ENCODE measurements at places on chromosomes 2 and 18.

- DNase-seq: no peak
Observed at GRCh38 chr2:68995916-68996315, 17.1 kb upstream of the ANTXR1 start.

DNA sequence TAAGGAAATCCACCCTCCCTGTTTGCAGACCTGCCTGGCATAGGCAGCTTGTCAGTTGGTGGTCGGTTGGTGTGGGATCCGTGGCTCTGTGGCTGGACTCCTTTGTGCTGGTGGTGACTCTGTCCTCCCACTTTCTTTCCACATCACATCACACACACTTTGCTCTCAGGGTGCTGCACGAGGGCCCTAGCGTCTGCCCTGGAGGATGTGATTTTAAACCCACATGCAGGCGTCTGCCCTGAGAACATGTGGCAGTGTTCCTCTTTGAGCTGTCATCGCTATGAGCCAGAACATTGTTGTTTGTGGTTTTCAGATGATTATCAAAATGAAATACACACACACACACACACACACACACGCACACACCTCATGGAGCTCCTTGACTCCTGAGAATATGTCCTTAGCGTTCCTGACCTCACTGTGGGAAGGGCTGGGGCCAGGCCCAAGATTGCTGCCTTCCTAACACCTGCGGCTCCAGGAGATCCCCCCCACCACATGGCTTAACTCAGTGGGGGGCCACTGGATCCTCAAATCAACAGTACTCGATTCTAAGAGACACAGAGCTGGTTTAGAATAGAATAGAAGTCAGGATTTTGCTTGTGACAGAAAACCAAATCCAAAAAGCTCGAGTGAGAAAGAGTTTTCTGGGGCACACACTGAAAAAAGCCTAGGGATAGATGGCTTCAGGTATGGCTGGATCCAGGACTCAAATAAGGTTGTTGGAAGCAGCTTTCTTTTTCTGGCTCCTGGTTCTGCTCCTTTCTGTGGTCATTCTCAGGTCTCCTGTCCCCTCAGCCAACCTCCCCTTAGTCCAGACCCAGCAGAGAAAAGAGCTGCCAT is 54.8 kb downstream of the RTP5 start:
- no peak for DNase-seq

DNA sequence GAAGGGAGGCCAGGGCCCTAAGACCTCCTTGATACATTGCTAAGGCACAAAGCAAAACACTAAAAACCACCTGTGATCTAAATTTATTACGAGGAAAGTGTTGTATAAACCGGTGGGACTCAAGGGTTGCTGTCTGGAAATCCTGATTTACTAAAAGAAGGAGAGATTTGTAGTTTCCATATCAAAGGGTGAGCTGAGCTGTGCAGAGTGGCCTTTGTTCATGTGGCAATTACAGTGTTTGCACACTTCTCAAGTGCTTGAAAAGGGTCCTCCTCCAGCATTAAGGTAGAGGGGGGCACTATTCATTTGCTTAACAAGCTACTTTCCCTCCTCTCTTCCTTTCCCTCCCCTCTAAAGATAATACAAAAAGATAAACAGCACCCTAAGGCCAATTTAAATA is 30.5 kb upstream of the ITGA4 start:
- DNase-seq: no peak

DNA sequence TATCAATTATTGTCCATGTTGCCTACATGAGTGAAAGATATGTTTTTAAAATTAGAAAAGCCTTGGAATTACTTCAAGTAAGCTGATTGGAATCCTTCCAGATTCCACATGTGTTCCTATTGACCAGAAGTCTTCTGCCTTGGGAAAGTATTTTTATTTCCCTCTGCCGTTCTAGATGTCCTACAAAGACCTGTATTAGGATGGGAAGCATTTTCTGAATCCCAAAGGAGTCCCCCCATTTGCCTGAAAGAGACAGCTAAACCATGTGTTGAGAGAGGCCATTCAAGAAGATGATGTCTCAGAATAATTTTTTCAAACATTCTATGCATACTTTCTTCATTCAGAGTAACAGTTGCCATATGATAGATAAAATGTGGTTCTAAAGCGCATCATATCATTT is 19.0 kb upstream of the MYO1B start:
- no peak for DNase-seq

- DNase-seq: no peak
Observed at GRCh38 chr18:58991167-58991798, 126.6 kb downstream of the ZNF532 start.

DNA sequence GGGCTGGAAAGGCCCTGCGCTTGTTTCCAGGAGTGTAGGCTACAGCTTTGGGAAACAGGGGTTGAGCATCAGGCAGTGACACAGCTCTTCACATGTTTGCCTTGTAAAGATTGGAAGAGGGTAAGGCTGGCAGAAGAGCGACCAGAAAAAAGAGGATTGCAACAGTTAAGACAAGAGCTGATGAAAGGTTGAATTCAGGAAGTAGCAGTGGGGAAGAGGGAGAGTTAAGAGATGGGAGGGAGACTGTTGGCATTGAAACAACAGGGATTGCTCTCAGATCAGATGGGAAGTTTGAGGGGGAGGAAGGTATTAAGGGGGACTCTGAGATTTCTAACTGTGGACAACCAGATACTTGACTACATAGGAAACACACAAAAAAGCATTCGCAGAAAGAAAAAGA is 96.9 kb downstream of the CTAGE1 start:
- DNase-seq: no peak

- no peak for DNase-seq
Observed at GRCh38 chr2:186559370-186559769, 30.5 kb upstream of the ITGAV start.

- no peak for DNase-seq
Observed at GRCh38 chr2:101307950-101308431, 510 bp downstream of the RNF149 start.

DNA sequence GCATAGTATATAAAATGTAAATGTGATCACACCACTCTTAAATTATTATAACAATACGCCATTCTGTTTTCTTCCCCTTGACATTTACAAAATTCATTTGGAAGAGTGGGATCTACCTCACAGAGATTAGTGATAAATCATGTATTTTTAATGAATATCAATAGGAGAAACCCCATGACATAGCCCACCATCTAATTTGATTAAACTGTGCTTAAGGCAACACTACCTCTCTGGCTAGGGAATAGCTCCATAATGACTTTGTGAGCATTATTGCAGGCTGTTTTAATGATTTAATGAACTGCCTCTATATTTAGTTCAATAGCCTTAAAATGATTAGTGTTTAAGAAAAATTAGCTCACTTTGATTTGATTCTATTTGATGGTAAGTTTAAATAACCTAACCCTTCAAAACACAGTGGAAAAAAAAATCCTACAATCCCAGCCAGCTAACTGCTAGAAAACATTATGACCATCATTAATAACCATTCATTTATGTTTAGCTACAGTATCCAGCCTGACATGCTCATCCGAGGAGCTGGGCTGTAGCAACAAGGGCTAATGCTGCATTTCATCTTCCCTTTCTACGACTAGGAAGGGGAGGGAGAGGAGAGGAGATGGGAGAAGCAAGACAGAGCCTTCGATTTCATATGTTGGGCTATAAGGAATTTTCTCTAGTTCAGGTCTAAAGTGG is 75.3 kb upstream of the BCL11A start:
- no peak for DNase-seq

GRCh38 chr2:84038866-84039265 is 420.2 kb downstream of the SUCLG1 start:
- DNase-seq: no peak

GRCh38 chr2:28088970-28089369 is 198.4 kb downstream of the BABAM2 start:
- DNase-seq: no peak

- no peak for DNase-seq
Observed at GRCh38 chr2:220955776-220956175, 616.3 kb downstream of the EPHA4 start.

DNA sequence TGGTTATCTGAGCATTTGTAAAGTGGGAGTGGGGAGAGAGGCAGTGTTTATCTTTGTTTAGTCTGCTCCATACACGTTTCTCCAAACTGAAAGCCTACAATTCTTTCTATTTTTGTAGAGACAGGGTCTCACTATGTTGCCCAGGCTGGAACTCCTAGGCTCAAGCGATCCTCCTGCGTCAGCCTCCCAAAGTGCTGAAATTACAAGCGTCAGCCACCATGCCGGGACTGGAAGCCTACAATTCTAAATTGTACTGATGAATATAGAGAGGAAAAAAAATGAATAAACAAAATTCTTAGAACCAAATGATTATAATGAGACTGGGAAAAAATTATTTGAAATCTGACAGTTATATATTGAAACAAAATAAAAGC is 1.4 kb upstream of the ZFAND2B start:
- no peak for DNase-seq

GRCh38 chr2:59936048-59936447 is 617.4 kb downstream of the BCL11A start:
- no peak for DNase-seq

DNA sequence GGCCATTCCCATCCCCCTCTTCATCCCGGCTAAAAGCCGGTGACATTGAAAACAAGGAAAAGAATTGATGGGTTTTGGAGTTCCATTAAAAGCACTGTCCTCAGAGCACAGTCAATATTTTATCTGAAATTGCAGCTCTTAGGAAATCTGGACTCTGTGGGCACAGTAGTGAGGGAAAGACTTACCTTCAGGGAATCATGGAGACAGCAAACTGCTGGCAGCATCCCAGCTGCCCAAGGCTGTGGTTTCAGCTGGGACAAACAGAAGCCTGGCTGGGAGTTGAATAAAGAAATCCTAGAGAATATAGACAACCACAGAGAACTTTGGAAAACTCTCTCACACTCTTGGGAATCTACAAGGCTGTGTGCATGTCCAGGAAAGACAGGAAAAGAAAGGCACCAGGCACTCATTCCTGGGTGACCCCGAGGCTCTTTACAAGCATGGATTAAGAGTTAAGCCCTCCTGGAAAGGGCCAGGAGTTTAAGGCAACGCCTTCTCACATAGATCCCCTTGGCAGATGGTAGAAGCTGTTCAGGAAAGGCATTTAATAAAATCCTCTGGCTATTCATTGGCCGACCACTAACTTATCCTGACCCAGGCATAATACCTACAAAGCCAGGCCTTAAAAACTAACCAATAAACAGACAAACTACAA is 255.1 kb downstream of the MYT1L start:
- no peak for DNase-seq

GRCh38 chr2:39385172-39385571 is 51.9 kb downstream of the MAP4K3 start:
- DNase-seq: no peak

- DNase-seq: no peak
Observed at GRCh38 chr2:214730800-214731407, 78.6 kb downstream of the BARD1 start.

GRCh38 chr2:88897715-88898114 is 206.2 kb downstream of the RPIA start:
- DNase-seq: no peak

GRCh38 chr2:136359121-136359965 is 241.4 kb upstream of the CXCR4 start:
- no peak for DNase-seq

DNA sequence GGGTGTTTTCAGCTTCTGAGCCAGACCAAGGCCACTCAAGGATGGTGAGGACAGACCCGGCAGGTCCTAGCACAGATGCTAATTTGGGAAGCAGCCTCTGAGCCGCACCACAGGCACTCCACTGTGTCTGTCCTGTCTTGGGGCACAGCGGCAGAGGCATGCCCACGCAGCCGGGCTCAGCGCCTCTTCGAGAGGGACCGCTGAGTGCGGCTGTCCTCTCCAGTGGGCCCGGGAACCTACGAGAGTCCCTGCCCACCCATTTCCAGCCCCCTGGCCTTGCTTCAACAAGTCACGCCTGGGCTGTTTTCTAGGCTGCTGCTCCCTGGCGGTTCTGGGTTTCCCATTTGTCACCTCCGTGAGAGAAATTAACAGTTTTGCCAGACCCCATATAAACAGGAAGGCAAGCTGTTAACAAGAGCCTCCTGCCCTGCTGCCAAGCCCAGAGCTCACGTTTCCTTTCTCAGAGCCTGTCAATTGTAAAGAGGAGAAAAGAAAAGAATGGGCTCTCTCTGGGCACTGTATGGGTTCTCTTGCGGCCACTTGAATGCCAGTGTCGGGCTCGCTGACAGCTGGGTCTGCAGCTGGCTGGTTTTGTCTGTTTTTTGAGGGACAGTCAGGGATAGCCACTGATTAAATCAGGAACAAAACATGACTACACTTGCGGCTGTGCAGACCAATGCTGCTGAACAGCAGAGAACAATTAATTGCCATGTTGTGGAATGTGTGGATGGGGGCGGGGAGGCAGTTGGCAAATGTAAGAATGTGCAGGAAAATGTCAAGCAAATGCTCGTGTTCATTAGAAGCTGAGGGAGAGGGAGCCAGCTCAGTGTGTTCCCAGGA is 30.6 kb downstream of the TMEM17 start:
- DNase-seq: peak; percentile 29

DNA sequence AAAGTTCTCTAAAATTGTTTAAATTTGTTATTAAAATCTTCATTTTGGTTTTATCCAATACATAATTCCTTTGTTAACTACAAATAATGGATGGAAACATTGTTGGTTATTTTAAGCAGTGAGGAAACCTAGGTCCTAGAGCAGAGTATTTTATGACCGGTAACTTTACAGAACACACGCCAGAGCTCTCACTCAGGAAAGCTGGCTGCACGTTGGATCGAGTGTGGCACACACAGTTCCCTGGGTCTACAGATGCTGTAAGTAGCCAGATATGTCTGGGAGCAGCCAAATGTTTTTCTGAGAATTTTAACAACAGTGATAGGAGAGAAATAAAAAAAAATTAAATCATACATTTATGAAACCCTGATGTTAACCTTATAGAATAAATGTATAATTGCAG is 264.4 kb downstream of the ZNF407 start:
- no peak for DNase-seq

- no peak for DNase-seq
Observed at GRCh38 chr18:63161761-63162195, 157.8 kb downstream of the BCL2 start.

DNA sequence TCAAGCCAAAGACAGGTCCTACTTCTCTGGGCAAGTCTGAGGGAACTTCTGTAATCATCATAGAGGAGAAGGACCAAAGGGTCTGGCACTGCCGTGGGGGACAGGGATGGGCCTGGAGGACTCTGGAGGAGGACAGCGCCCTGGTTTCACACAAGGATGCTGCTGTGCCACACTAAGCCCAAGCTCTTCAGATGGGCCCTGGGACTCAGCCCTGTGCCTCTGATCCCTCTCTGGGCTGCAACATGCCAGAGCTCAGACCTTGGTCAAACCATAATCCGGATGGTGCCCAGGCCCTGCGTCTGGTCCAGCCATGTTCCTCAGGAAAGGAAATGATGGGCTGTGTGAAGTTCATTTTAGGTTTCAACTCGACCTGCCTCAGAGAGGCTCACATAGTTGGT is 222.0 kb upstream of the COPS8 start:
- no peak for DNase-seq

- no peak for DNase-seq
Observed at GRCh38 chr18:49560624-49561288, 1.1 kb upstream of the LIPG start.

DNA sequence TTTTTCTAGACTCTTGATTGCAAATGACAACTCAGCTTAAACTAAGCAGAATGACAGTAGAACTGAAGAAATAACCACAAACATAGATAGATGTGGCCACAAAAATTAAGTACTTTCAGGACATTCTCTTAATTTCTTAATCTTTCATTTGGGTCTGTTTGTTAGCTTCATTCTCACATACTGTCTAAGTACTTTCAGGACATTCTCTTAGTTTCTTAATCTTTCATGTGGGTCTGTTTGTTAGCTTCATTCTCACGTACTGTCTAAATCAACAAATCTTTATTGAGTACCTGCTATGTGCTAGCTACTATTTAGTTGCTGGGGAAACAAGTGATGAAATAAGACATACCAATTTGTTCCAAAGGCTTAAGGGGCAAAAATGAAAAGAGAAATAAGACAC is 35.1 kb downstream of the FAM117B start:
- no peak for DNase-seq

- no peak for DNase-seq
Observed at GRCh38 chr2:126467367-126468054, 188.4 kb upstream of the GYPC start.
